ENCODE measurements at places on chromosomes 3 and 15.

DNA sequence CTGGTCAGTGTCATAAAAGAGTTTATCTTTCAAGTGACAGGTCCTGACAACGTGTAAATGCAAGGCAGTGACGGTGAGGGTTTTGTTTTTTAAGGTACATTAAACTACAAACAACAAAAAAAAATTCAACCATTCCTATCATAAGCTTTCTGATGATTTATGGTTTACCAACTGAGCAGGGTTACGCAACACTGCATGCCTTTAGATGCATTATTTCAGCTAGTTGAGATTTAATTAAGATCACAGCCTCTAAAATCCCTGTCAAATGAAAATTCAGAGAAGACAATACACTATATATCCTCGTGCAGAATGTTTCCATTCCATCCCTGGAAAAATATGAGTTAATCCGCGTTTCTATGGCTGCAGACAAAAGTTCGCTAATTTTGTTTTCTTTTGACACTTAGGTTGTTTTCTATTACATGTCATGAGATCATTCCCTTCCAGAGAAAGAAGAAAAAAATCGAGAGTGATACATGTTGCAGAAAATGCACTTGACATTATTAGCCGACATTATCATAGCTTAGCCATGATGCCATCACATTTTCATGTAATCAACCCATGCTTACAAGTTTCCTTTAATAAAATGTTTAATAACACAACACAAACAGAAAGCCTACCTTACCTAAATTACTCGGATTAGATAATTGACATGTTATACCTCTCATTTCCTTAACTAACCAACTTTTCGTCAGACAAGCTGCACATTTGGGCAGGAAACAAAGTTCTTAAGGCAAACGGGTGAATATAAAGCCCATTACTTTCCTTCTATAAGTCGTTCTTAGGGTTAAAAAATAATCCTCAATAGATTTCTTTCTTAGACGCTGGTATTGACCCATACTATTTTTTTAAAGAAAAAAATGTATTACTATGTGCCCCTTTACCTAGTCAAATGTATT lies 521.2 kb downstream of the FOXP1 start:
- no peak for DNase-seq

DNA sequence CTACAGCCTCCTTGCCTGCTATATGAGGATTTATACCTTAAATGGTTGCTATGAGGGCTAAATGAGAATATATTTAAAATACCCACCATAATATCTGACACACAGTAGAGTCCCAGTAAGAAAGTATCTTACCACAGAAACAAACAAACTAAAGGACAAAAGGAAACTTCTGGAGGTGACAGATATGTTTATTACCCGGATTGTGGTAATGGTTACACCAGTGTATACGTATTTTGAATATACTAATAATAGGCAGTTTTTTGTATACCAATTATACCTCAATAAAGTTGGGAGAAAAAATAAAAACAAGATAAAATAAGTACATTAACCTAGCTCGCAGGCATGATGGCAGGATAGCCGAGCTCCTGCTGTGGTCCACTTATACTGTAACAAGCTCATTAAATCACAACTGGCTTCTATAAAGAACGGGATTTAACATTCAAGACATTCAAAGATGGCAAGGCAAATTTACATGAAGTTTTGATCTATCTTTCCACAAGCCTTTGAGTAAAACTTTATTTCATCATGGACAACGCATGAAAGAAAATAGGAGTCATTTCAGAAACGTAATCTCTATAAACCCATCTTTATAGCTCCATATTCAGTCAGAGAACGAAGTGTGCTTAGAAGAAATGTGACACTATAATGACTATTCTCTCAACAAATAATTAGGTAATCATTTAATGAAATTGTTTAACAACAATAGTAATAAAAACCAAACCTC lies 1.5 kb downstream of the RPN1 start:
- DNase-seq = no peak

GRCh38 chr3:46994801-46995731 lies 15.6 kb downstream of the NBEAL2 start:
- DNase-seq = no peak

DNA sequence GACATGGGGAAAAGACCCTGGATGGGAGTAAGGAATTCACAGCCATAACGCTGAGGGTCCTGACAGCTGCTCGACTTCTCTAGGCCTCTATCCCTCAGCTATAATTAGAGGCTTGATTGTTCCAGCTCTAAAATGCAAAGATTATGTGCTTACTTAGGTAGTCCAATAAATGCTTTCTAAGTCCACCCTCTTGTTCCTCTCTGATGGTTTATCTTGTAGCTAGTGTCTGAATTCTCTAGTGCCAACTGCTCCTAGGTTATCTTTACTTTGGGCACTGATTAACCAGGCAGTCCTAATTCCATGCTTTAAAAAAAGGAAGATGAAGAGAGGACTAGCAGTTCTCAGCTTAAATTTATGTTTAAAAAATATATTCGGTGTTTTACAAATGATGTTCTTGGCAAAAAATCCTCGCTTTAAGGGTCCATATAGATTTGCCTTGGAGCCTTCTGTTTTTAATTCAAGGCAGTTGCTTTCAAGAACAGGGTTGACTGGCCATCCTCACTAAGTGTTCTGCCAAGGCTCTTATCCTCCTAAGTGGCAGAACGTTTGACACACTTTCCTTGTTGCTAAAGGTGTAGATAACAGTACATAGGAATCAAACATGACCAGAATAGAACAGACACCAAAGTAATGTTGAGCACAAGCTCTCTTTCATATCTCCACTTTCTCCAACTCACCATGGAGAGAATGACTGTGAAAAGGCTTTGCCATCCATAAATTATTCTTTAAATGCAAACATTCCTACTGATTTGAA lies 60.6 kb downstream of the THRB start:
- DNase-seq = no peak

DNA sequence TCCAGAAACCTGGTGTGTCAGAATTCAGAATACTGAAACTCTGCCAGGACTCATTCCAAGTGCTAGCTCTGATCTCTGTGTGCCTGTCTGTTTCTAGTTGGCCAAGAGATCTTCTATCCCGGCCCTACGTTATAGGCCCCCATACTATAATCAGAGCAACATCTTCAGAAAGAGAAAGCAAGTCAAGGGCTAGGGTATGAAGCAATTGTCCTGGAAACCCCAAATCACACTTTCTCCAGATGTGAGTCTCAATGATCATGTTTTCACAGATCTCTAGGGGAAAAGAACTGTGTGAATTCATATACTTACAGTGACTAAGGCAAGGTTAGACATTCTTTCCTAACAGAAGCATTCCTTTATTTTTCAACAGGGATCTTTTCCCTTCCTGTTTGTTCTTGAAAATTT lies 309.7 kb downstream of the SLC9A9 start:
- peak; percentile 53 for DNase-seq
